ENCODE measurements at places on chromosomes 4 and X.

GRCh38 chr4:186729856-186730255 is 6.2 kb upstream of the FAT1 start:
- no peak overlapping the region for H3K27ac ChIP-seq
- no peaks in the 10 kb centered on the region for H3K36me3 ChIP-seq
- peaks cover 7% of the 10 kb centered on the region for H3K4me1 ChIP-seq
- DNase-seq = no peak
- no peaks in the 10 kb centered on the region for H3K27me3 ChIP-seq

DNA sequence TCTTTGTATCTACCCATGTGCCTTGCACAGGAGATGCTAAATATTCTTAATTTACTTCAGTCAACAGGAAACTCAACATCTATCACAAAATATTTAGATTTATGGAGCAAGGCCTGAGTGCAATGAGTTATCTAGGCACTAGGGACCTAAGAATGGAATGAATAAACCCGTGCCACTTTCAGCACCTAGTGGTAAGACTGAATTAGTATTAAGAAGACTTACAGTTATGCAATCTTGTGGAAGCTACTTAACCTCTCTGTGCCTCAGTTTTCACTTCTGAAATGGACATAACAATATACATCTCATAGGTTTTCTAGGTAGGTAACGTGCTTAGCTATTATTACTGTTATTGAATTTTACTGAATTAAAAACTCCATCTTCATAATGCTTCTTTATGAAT is 144.6 kb upstream of the MAP3K15 start:
- no peak overlapping the region for H3K4me3 ChIP-seq
- DNase-seq = no peak
- H3K27ac ChIP-seq = no peak overlapping the region
- peaks cover under 1% of the 10 kb centered on the region for H3K27me3 ChIP-seq
- H3K36me3 ChIP-seq = peaks cover 5% of the 10 kb centered on the region

DNA sequence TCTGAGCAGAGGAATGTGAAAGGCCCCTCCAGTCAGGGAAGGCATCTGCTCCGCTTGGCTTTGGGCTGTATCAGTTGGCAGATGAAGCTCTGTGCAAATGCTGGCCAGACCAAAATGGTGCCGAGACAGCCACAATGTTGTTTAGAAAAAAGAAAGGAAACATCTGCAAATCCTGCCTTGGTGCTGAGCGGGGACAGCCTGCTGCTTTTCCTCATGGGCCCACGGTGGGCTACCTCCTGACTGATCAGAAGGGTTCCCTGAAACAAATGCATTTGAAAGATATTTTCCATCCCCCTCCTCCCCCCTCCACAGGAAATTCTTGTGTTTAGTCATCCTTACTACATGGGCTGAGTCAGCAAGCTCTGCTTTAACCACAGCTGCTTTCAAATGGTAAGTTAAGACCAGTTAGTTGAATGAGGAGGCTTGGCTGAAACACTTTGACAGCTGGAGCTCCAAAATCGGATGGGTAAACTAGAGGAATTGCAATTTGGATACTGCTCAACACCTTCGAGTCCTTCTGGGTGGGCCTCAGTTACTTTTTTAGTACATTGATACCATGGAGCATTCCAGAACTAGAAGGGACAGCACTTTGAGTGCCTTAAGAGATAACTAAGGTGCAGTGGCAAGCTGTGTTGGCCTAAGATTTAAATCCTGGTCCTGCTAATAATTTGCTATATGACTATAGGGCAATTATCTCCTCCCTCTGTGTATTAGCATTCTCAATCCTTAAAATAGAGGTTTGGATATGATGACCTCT is 36.0 kb downstream of the PLAC1 start:
- peak overlapping the region; percentile 95 for H3K27ac ChIP-seq
- H3K4me3 ChIP-seq = no peak overlapping the region
- no peaks in the 10 kb centered on the region for H3K36me3 ChIP-seq
- H3K27me3 ChIP-seq = no peaks in the 10 kb centered on the region

DNA sequence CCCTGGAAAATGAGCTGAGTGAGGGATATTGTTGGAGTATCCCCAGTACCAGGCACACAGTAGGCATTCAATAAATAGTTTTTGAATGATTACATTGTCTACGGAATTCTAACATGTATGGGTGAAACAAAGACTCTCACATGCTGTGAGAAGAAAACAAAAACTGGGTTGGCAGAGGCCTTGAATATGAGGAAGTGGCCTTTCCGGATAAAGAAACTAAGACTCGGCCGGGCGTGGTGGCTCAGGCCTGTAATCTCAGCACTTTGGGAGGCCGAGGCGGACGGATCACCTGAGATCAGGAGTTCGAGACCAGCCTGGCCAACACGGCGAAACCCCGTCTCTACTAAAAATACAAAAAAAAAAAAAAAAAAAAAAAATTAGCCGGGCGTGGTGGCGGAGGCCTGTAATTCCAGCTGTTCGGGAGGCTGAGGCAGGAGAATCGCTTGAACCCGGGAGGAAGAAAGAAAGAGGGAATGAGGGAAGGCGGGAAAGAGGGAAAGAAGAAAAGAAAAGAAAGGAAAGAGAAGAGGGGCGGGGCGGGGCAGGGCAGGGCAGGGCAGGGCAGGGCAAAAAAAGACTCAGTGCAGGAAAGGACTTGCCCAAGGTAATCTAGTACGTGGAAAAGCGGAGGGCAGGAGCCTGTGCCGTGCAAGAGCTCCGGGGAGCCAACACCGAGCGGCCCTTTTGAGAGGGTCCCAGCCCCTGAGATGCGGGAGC is 689 bp upstream of the TMA16 start:
- peak overlapping the region; percentile 97 for H3K4me3 ChIP-seq
- H3K36me3 ChIP-seq = no peaks in the 10 kb centered on the region
- no peaks in the 10 kb centered on the region for H3K27me3 ChIP-seq
- H3K4me1 ChIP-seq = no peaks in the 10 kb centered on the region

DNA sequence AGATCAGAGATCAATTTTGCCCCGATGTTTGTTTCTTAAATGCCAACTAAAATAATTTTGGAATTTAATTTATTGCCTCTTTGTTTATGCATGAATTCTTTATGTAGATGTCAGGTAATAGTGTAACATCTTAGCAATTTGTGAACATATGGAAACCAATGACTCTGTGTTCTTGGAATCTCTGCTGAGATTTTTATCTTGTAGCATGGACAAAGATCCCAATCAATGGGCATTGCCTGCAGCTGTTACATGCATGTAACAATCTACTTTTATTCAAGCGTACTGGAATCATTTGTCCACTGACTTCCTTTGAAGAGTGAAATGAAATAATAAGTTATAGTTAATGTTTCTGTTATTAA is 61.6 kb upstream of the ARSJ start:
- H3K27ac ChIP-seq = no peak overlapping the region
- DNase-seq = no peak
- H3K36me3 ChIP-seq = no peaks in the 10 kb centered on the region
- H3K27me3 ChIP-seq = no peaks in the 10 kb centered on the region

GRCh38 chrX:16807976-16808542 is 21.8 kb downstream of the TXLNG start:
- no peak overlapping the region for H3K27ac ChIP-seq
- peak overlapping the region; percentile 80 for H3K4me3 ChIP-seq
- no peaks in the 10 kb centered on the region for H3K27me3 ChIP-seq
- peak; percentile 87 for DNase-seq

GRCh38 chr4:48654015-48654664 is 125.9 kb downstream of the FRYL start:
- H3K27ac ChIP-seq = no peak overlapping the region
- no peaks in the 10 kb centered on the region for H3K36me3 ChIP-seq
- H3K4me1 ChIP-seq = peaks cover 3% of the 10 kb centered on the region
- no peaks in the 10 kb centered on the region for H3K27me3 ChIP-seq

DNA sequence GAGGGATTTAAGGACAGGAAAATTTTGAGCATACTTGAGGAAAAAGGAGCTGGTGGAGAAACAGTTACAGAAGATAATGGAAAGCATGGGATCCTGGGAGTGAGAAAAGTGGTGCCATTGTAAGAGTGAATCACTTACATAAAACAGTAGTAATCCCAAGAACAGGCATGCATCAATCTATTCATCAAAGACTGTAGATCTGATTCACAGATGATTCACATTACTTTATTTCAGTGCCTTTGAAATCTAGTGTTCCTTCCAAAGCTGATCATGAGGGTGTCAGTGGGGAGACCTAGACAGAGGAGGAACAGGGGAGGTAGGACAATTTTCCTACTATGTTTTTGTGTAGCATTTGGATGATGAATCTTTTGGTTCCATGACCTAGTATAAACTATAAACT is 102.7 kb downstream of the TAB3 start:
- no peak overlapping the region for H3K27ac ChIP-seq
- DNase-seq = no peak
- peaks cover 11% of the 10 kb centered on the region for H3K27me3 ChIP-seq
- no peak overlapping the region for H3K4me3 ChIP-seq
- no peaks in the 10 kb centered on the region for H3K4me1 ChIP-seq

DNA sequence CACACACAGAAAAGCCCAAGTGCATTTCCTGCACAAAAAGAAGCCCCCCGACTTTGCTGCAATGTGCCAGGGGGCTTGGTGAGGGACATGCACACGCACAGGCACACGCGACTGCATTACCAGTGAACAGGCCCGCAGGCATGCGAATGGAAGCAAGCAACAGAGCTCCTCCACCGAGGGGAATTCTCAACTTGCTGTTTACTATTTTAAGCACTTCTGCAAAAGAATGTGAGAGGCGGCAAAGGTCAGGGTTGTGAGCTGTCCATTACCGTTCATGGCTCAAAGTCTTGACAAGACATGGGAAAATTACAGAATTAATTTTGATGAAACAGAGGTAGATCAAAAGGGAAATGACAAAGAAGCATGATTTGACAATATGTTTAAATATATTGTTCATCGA is 342.5 kb upstream of the NOCT start:
- DNase-seq = peak; percentile 72
- H3K36me3 ChIP-seq = no peaks in the 10 kb centered on the region
- H3K4me1 ChIP-seq = peaks cover 18% of the 10 kb centered on the region

DNA sequence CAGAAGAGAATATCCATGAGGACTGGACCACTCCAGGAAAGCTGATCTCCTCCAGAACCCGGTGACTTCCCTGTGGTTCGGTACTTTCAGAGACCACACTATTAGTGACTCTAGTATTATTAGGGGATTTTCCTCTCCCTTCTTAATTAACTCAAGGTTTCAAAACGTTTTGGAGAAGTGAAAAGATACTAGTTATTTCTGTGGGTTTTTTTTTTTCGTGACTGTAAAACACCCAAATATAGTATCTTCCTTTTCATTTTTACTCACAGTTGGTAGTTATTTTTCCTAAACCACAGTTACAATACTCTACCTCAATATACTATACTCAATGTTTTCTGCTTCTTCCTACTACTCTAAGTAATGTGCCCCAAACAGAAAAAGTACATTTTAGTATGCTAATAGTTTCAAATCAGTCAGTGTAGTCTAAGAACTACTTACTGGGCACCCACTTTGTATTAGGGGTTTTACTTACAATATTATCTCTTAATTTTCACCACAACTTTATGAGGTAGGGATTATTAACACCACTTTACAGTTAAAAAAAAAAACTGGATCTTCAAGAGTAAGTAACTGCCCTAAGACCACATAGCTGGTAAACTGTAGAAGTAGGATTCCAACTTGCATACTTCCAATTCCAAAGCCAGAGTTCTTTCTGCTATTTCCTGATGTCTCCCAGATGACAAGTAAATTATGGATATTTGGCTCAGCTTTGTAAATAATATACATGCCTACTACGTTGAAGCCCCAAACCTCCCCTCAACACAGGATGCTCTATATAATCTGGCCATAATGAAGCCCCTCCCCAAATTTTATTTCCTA is 45.0 kb downstream of the SLC9A7 start:
- DNase-seq = peak; percentile 3
- H3K4me1 ChIP-seq = no peaks in the 10 kb centered on the region
- H3K36me3 ChIP-seq = no peaks in the 10 kb centered on the region
- H3K27me3 ChIP-seq = no peaks in the 10 kb centered on the region
- H3K27ac ChIP-seq = no peak overlapping the region

DNA sequence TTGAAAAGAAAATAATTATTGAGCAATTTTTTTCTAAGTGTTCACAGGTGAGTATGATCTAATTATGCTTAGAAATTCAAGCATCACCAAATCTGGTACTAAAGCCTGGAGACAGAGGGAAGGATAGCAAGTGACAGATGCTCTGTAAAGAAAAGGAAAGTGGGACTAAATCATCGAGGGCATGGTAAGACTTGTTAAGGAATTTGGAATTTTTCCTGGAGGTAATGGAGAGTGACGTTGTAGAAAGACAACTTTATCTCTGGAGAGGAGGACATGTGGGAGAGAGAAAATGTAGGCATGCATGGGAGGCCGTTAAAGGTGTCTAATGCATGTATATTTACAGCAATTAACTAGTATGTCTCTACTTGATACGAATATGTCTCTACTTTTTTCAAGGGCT is 333.2 kb upstream of the ATOH1 start:
- H3K27me3 ChIP-seq = no peaks in the 10 kb centered on the region
- no peaks in the 10 kb centered on the region for H3K4me1 ChIP-seq
- no peak overlapping the region for H3K27ac ChIP-seq

DNA sequence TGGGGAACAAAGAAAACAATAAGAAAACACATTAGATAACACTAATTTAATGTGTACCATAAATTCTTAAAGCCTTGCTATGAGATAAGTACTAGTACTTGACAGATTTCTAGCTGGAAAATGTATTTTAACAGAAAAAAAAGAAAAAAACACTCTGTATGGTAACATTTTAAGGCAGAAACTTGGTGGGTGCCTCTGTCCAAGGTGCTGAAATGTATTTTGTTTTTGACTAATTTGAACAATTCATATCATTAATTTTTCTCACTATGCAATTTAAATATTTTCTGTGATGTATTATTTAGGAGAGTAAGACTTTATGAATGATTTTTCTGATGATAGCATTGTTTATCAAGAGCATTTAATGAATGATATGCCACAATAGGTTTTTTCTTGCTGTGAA is 107.5 kb downstream of the GABRG1 start:
- no peaks in the 10 kb centered on the region for H3K36me3 ChIP-seq
- H3K27ac ChIP-seq = no peak overlapping the region
- H3K4me3 ChIP-seq = no peak overlapping the region
- no peak for DNase-seq
- no peaks in the 10 kb centered on the region for H3K27me3 ChIP-seq
- H3K4me1 ChIP-seq = no peaks in the 10 kb centered on the region

- H3K27ac ChIP-seq = no peak overlapping the region
- no peak for DNase-seq
- no peak overlapping the region for H3K4me3 ChIP-seq
- no peaks in the 10 kb centered on the region for H3K4me1 ChIP-seq
Measured at GRCh38 chrX:96722781-96723180, 38.1 kb downstream of the DIAPH2 start.

GRCh38 chr4:151862766-151863165 is 102.0 kb upstream of the GATB start:
- H3K27me3 ChIP-seq = peaks cover 16% of the 10 kb centered on the region
- no peak overlapping the region for H3K4me3 ChIP-seq
- no peaks in the 10 kb centered on the region for H3K4me1 ChIP-seq
- H3K27ac ChIP-seq = no peak overlapping the region
- no peak for DNase-seq
